ENCODE measurements at places on chromosomes 4 and X.

DNA sequence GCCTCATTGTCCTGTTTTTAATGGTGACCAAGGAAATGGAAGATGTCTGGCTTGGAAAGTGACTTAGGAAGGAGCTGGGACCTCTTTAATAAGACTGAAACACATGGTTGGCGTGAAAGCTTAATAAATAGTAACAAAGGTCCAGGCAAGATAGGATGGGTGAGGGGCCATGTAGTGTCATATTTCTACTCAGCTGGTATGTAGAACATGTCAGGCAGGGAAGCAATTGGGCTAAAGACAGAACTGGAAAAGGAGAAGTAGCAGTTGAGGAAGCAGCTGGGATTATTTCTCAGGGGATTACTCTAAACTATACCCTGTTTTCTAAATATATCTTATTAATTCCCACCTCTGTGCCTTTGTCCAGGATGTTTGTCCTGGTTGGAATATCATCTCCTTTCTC is 18.6 kb downstream of the ITGB1BP2 start:
- DNase-seq = no peak

- DNase-seq = no peak
These were observed 54.1 kb downstream of the XAGE2 start for GRCh38 chrX:52422884-52423283.

GRCh38 chr4:143362349-143363046 is 25.8 kb downstream of the GAB1 start:
- no peak for DNase-seq

DNA sequence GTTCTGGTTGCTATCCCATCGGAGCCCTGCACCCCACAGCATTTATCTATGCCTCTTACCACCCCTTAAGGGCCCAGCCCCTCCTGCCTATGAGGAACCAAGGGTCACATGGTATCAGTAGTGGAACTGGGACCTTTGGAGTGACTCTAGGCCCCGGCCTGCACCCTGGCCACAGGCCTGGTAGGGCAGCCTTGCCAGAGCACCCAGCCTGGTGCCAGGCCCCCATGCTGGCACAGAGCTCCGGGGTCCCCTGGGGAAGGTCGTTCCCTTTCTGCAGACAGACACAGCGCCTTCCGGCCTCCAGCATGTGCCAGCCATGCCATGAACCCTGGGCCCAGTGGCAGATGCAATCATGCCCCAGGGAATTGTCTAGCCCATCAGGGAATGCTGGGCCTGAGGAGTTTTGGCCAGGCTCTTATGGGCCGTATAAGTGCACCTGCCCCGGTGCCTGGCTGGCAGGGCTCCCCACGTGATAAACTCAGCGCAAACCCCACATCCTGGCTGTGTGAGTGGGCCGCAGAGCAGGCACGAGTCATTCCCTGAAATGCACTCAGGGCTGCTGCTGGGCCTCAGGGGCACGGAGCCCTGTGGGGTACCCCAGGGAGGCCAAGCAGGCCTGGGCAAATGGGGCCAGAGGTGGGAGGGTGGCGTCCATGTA is 19.8 kb upstream of the ADD1 start:
- DNase-seq = no peak

GRCh38 chrX:133434197-133434820 is 19.0 kb upstream of the GPC4 start:
- DNase-seq = no peak

GRCh38 chr4:113131136-113131535 is 81.7 kb downstream of the ANK2 start:
- no peak for DNase-seq

DNA sequence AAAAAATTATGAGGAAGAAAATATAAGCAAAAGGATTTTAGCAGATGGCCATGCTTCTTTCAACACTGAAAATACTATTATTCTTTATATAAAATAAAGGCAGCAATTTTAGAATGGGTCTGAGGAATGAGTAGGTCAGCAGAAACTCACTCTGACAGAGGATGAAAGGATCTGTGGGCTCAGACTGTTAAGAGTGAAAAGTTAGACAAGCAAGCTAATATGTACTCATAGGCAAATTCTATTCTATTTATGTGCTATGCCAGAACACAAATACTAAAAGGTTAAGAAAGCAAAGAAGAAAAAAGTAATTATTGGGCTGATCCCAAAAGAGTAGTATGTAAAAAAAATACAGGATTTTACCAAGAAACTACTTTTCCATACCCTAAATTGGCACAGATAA is 13.9 kb downstream of the LCORL start:
- no peak for DNase-seq

DNA sequence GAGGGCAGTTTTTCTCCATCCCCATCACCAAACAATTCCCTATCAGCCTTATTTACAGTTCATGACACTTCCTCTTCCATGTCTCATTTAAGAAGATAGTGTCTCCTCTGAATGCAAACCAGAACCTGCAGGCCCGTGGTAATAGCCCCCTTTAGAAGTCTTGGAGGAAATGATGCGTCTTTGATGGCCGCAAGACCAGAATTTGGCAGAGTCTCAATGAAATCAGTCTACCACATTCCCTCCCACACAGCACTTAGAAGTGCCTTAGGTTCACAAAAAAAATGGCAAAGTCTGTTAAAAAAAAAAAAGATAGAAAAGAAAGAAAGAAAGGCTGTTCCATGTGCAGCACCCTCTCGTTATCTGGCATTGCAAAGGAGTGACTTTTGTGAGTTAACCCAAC is 2.1 kb upstream of the KDR start:
- no peak for DNase-seq

DNA sequence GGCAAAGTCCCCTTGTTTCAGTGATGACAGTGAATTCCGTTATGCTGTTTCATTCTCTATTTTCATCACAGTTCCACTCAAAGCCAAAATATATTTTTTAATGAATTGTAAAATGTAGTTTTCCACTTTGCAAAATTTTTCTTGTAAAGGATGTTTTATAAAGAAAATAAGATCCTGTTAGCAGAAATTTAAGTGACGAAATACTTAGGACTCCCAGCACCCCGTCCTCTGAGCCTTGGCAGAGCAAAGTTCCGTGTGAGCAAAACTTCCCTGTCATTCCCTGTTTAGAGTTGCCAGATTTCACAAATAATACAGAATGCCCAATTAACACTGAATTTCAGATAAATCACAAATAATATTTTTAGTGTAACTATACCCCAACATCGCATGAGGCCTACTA is 81.0 kb upstream of the RBPJ start:
- no peak for DNase-seq

DNA sequence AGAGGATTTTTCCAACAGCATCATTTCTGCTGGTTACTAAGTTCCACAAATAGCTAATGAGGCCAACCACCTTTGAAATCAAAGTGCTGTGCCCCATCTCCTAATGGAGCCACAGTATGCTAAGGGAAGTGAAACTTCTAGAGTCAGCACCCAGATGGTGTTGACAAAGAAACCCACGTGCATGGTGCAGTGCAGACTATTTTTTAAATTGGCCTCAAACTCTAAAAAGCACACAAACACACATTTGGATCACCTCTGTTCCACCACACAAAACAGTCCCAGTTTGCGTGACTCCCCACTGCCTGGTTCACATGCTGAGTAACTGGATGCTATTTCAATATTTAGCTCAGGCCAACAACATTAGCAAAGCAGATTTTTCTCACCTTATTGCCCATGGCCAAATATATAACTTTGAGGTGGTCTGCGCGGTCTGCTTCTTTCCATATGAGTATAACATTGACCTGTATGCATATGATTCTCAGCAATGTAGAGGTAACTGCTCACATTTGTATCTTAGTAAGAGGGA is 69.9 kb downstream of the AMELX start:
- DNase-seq = no peak
